ENCODE measurements at places on chromosomes 3 and 15. TPM values are rescaled to one million over a fixed set of nuclear protein-coding genes. Genes with fewer than 3 reads are reported as not detected.

DNA sequence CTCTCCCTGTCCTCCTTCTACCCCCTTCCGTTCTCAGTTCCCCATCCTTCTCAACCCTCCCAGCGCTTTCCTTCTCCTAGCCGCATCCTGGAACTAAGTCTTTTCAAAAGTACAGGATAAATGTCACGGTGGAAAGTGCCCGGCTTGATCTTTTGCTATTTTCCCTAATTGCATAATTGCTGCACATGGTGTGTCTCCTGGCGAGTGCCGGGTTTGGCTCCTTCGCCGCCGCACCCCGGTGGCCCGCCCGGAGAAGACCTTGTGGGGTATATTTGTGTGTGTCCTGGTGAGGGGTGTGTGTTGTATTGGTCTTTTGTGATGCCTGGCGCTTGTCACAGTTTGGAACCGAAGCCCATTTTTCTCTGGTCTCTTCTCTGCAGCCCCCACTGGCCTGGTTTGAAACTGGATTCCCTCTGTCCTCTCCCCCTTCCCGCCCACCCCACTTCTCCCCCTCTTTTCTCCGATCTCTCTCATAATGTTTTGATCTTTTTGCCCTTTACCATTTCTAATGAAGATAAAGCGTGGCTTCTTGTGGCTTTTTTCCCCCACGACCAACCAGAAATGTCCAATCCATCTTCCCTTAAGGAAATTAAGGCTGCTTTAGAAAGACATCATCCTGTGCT, 692 bp downstream of the UBE2E2 start:
- no peak for DNase-seq
- H3K4me3 ChIP-seq = peak overlapping the region; percentile 82
- H3K4me1 ChIP-seq = no peaks in the 10 kb centered on the region

DNA sequence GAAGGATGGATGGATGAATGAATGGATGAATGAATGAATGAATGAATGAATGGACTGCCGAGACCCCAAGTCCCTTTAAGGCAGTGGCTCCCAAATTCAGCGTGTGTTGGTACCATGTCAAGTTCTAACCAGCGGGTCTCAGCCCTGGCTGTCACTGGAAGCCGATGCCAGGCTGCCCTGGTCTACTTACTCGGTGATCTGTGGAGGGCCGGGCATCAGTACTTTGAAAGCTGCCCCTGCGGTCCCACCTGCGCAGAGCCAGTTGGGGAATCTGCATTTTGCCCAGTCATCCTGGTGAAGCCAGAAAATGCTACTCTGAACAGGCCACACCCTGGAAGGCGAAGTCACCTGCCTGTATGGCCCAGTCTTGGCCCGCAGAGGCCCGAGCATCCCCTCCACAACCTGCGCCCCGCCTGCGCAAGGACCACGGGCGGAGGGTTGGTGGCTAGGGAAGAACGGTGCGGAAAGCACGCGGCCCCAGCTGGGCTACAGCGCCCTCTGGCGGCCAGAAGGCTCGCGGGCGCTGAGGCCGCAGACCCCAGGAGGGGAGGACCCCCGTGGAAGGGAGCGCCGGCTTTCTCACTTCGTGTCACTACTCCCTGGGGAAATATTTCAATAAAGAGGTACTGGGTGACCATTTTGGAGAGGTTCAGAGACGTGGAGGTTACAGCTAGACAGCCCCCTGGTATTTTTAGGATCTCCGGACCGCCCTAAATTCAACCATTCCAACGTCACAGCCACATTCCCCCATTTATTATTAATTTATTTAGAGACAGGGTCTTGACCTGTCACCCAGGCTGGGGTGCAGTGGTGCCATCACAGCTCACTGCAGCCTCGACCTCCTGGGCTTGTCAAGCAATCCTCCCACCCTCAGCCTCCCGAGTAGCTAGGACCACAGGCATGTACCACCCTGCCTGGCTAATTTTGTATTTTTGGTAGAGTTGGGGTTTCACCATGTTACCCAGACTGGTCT, 34.9 kb downstream of the PRKCD start:
- H3K27me3 ChIP-seq = no peaks in the 10 kb centered on the region
- H3K4me1 ChIP-seq = peaks cover 21% of the 10 kb centered on the region
- H3K27ac ChIP-seq = no peak overlapping the region
- no peak for DNase-seq

DNA sequence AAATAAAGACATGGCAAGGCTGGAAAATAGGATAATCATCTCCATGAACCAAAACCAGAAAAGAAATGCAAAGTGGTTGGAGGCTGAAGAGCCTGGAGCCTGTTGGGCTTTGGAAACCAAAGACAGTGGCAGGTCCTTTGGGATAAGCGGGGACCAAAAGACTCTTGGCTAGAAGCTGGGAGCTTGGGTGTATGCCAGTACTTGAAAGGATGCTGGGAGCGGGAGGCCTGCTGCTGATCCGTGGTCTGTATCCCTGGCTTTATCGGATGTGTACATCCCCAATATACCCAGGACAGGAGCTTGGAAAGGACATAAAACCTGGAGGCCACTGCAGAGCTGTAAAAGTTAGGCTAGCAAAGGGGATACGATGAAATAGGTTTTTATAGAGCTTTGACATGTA, 1.3 kb upstream of the CHRNB4 start:
- H3K27ac ChIP-seq = no peak overlapping the region
- H3K4me1 ChIP-seq = peaks cover 7% of the 10 kb centered on the region
- H3K36me3 ChIP-seq = no peaks in the 10 kb centered on the region
- no peaks in the 10 kb centered on the region for H3K27me3 ChIP-seq
- no peak for DNase-seq

DNA sequence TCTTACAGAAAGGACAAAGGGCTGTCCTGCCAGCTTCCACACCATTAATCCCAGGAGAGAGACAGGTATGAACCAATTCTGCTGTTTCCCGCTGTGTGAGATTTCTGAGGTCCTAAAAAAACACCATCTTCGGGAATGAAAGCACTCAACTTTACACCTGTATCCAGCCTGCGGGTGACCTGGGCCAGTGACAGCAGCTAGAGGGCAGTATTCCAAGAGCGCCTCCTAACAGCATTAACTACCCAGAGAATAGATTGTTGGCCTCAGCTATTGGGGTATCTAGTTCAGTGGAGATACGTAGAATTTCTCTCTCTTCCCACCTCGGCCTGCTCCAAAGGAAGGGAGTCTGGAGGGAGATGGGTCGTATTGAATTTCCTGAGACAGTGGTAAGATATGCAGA, 55.1 kb downstream of the WDR76 start:
- H3K36me3 ChIP-seq = no peaks in the 10 kb centered on the region
- DNase-seq = no peak
- no peak overlapping the region for H3K4me3 ChIP-seq
- no peak overlapping the region for H3K27ac ChIP-seq

DUOXA2 gene
- 0.84 TPM for polyA plus RNA-seq

All from adrenal gland (tissue), 19 donors.